ENCODE measurements at places on chromosomes 5 and 9.

GRCh38 chr9:126336736-126337325 lies 10.2 kb downstream of the MVB12B start:
- no peak for DNase-seq

- no peak for DNase-seq
Measured at GRCh38 chr5:172183881-172184280, 4.1 kb downstream of the STK10 start.

- DNase-seq = no peak
Measured at GRCh38 chr9:133603135-133603927, 5.9 kb downstream of the FAM163B start.

DNA sequence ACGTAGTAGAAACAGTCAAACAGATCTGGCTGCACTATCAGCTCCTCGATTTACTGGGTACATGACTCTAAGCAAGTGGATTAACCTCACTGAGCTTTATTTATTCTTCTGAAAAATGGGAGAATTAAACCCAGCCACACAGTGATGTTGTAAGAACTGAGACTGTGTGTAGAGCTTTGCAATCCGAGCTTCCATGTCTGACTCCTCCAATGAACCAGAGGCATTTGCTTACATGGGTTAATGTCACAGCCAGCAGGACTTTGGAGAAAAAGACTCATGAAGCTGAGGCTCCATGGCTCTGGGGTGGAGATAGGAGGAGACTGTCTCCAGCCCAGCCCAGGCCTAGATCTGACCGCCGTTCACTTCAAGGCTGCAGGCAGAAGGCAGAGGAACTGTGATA lies 201.3 kb downstream of the CDK5RAP2 start:
- DNase-seq = no peak

- DNase-seq = no peak
Measured at GRCh38 chr5:74442466-74442865, 198.1 kb downstream of the ENC1 start.

DNA sequence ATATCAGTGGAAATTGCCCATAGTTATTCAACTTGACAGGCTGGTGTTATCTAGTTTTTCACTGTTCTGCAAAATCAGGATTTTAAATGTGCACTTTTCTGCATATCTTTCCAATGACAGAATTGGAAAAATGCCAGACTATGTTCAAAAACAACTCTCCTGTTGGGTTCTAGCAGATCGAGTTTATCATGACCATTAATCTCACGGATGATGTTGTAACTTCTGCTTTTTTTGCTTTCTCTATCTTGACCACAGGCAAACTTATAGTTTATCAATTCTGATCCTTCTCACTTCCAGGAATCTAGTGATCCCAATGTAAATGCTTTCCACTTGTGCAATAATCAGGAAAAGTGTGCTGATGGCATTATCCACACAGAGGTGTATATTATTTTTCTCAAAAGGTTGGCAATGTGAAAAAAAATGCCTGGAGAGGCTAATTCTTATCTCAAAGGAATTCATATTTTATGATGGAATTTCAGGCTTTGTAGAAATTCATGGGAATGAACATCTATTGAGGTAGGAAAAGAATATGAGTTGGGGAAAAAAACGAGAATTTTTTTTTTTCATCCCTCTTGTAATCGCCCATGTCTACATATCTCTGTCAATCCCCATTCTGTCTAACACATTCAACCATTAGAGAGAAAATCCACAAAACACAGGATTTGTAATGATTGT lies 73.6 kb upstream of the DAB2 start:
- DNase-seq = no peak

DNA sequence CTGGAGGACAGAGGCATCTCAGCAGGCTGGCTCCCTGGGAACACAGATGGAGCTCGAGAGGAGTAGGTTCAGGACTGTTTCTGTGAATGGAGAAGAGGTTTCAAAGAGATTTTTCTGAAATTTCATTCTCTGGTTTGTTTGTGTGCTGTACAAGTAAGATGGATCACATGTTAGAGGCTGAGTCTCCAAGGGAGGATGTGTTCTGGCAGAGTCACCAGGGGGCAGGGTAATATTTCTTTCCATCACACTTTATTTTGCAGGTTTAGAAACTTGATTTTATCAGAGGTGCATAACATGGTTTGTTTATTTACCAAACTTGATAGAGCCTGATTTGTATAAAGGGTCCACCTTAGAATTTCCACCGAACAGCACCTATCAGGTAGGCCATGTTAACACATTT lies 69.2 kb upstream of the ARL15 start:
- no peak for DNase-seq

DNA sequence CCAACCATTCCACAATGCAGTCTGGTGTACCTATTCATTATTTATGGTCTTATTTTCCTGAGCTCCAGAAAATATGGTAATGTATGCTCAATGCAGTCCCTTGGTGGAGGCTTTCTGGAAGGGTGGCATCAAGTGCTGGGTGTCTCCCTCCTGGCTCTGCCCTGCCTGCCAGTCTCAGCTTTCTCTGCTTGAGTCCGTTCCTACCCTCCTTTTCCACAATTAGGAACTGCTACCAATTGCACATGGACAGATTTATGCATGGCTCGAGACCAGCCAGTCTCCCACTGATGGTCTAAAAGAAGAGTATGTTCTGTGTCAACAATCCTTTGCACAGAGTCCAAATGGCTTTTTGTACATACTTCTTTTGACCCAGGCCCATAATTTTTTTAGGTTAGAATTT lies 189.8 kb downstream of the TLE1 start:
- no peak for DNase-seq

GRCh38 chr5:168443950-168444700 lies 42.1 kb upstream of the RARS1 start:
- DNase-seq = no peak
